Stimulated activated CD4-positive, alpha-beta T cell treated with anti-CD3 and anti-CD28 coated beads, TNF-alpha, amount 100 ng/mL, for 24 hours (primary cell): ENCODE measurements at places on chromosomes 12 and 14.

DNA sequence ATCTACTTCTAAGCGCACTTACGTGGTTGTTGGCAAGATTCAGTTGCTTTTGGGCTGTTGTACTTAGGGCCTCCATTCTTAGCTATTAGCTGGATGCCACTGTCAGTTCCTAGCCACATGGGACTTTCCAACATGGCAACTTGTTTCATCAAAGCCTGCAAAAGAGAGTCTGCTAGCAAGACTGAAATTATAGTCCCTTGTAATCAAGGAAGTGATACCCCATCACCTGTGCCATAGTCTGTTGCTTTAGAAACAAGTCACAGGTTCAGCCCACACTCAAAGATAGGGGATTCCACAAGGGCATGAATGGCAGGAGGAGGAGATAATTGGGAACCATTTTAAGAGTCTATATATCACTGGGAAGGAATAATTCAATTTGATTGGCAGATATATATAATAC is 27.1 kb upstream of the SLC17A8 start:
- DNase-seq = no peak

DNA sequence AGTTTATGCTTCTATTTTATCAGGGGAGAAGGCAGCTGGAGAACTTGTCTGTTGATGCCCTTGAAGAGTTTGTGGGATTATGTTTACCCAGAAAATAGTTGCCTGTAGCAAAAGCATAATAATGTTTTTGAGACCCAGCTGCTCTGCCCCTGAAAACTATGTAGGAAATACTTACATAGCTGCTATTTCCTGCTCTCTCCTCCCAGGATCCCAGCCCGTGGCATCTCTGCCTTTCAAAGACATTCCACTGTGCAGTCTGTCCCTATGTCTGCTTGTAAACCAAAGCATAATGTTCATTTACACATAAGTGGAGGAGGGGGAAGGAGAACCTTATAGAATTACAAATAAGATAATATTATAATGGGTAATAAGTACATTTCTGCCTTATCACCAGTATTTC is 198.7 kb downstream of the SYT1 start:
- no peak for DNase-seq

DNA sequence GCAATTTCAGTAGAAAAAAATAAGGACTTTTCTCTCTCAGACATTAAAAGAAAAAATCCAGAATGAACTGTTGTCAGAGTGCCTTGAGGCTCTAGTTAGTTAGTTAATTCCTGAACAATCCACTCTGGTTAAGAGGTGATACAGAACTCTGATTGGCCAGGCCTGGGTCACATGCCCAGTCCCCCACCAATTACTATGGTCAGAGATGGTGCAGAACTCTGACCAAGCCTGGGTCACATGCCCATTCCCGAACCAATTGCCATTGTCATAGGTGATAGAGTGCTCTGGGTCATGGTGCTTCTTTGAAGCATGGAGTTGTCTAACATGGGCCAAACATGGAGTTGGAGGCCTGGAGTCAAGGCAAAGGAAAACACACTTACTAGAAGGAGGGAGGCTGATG is 11.1 kb upstream of the MYO1H start:
- no peak for DNase-seq

- DNase-seq = no peak
Measured at GRCh38 chr12:65189028-65189718, 19.8 kb downstream of the LEMD3 start.

DNA sequence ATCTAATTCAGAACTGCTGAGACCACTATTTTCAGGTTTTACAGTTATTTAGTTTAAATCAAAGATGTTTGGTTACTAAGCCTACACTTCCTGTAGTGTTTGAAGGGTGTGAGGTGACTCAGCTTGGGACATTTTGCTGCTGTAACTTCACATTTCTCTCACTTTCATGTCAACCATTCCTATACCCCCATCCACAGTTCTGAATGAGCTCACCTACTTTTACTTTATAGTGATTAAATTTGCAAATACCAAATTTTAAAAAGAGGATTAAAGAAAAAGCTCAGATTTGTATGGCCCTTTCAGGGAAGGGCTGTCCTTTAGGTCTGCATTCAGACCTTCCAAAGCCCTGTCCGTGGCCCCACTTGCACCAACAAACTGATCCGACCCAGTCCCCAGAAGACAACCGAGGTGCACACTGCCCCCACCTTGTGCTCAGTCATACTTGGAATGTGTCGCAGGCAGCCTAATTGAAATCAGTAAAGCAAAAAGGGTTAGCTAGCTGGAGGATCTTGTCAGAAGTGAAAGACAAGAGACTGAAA is 174.4 kb downstream of the MON2 start:
- peak; percentile 11 for DNase-seq

GRCh38 chr12:62686938-62687337 is 220.3 kb downstream of the MON2 start:
- no peak for DNase-seq

DNA sequence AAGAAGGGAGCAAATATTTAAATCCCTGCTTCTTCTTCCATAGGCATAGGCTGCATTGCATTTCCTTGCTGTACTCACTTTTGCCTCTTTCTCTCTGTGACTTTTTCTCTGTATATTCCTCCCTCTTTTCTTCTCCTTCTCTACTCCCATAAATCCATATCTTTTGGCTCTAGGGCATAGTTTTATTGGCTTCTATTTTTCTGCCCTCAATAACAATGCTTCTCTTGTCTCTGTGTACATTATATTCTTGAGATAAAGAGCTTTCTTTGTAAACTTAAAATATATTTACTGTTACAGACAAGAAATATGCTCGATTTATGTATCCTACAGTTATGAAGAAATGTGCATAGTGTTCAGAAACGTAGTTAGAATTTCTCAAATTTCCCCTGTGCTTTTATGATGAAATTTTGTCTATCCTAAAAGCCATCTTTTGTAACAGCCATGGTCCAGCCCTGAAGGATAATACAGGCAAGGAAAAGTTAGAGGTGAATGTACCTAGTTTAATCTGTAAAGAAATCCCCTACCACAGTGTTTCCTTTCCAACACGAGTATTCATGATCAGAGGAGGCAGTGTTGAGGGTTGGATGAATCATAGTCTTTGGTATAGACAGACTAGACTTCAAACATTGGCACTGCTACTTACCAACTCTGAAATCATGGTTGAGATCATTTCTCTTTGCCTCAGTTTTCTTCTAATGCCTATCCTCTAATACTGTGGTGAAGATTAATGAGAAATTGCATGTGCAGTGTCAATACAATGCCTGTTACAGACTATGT is 173.3 kb upstream of the FAR2 start:
- DNase-seq = no peak

DNA sequence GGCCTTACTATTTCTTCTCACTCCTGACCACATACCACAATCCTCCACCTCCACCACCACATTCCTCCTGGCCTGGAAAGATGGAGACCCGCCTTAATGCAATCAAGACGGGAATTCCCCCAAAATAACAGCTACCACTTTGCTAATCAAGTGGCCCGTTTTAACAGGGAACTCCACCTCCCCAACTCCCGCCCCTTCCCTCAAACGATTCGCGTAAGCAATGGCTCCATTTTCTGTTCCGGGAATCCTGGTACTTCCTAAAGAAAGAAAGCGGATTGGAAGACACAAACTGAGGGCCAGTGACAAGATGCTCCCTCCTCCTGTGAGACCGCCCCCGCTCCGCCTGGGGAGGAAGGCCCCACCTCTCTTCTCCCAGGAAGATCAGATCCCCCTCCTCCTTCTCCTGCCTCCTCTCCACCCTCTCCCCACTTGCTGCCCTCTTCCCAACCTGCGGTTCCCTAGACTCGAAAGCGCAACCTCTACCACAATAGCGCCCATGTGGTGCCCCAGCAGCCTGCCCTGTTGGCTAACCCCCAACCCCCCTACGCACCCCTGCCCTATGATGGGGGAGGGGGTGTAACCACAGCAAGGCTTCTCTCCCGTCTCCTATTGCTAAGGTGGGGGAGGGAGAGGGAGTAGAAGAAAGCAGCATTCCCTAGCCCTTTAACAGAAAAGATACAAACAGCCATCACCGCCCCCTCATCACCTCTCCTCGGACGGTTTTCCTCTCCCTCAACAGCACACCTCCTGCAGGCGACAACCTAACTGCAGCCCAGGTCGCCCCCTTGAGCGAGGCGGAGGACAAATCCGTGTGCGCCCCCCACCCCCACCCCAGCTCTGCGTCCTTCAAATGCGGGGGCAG is 777 bp downstream of the ARF3 start:
- no peak for DNase-seq

GRCh38 chr14:99344051-99344758 is 72.2 kb upstream of the BCL11B start:
- DNase-seq = no peak

DNA sequence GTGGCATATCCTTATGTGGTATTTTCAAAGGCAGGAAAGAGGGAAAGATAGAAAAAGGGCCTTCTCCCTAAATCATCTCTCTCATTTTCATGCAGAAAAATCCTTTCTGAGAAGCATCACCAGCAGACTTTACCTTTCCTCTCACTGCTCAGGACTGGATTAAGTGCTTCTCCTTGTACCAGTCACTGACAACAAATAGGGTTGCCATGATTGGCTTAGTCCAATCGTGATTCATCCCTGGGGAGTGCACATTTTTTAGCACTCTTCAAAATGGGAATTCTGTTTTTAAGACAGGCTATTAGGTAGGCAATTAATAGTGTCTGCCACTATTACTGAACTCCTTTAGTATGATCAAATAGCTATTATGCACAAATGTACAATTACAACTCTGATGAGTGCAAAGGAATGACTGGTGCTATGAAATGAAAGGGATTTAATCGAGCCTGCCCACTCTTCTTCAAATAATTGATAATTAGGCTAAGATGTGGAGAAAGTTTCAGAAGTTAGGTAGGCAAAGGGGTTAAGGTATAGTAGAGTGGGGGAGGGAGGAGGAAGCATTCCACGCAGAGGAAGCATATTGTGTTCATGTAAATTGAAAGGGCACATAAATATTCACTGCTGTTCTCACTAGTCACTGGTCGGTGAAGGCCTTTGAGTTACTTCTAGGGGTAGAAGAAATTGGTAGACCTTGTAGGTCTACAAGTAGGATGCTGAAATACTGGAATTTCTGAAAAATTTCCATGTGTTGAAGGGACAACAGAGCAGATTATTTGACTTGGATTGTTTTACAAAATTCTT is 84.0 kb downstream of the MSRB3 start:
- no peak for DNase-seq

DNA sequence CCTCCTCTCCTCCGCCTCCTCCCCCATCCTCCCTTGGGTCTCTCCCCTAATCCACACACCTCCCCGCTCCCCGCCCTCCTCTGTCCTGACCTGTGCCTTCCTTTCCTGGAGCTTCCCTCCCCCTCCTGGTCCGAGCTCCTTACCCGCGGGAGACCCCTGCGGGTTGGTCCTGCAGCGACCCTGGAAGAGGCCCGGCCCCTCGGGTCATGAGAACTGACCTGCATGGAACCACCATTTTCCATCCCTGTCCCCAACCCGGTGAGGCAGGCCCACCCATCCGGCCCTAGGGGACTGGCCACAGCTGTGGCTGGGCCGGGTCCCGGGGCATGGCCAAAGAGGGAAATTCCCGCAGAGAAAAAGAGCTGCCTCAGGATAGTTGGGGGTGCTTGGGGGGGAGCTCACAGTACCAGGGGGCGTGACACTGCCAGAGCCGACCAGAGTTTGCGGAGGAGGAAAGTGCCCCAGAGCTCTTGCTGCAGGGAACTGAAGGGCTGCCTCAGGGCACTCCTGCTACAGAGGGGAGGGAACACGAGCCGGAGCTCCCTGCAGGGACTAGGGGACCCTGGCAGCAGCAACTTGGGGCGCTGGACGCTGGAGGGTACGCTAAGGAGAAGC is 613 bp downstream of the ARHGEF40 start:
- DNase-seq = no peak

DNA sequence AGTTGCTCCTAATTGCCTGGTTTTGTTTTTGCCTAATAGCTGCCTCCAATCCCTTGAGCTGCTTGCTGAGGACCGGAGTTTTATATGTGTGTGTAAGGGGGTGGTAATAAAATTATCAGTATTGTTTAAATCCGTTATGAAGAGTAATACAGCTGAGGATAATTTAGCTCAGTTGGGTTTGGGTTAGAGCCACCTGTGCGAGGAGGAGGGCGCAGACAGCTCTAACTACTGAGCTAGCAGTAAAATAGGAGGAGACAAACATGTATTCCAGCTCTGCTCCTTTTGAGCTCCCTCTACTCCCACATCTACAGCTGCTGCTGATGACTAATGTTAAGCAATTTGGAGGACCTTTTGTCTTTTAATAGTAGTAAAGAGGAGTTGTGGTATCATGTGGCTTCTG is 61.5 kb downstream of the SPATS2 start:
- DNase-seq = no peak

DNA sequence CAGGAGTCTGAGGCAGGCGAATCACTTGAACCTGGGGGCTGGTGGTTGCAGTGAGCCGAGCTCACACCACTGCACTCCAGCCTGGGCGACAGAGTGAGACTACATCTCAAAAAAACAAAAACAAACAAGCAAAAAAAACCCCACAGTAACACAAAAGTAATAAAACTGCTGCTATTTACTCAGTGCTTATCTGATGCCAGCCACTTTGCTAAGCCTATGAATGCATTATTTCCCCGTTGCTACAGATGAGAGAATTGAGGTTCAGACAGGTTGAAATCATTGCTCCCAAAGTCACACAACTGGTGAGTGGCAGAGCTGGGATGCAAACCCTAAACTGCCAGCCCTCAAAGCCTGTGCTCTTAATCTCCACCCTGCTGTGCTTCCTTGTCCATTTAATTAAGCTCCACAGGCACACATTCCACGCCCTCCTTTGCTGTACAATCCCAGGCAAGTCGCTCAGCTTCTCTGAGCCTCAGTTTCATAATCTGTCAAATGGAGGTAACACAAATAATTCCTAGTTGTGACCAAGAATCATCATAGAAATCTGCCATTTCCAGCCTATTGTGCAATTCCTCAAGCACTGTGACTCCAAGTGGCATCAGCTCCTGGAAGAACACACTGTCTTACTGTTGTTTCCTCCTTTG is 5.7 kb upstream of the OAS3 start:
- no peak for DNase-seq

- DNase-seq = no peak
Measured at GRCh38 chr14:104285508-104285840, 147.1 kb downstream of the KIF26A start.

GRCh38 chr14:30888480-30889243 is 14.3 kb downstream of the COCH start:
- no peak for DNase-seq

GRCh38 chr12:3117591-3118015 is 40.4 kb downstream of the TSPAN9 start:
- DNase-seq = no peak

GRCh38 chr14:58243790-58244555 is 670 bp upstream of the PSMA3 start:
- DNase-seq = no peak

GRCh38 chr12:14716848-14717444 is 20.5 kb upstream of the GUCY2C start:
- peak; percentile 23 for DNase-seq
